Activated CD4-positive, CD25-positive, alpha-beta regulatory T cell treated with anti-CD3 and anti-CD28 coated beads, Interleukin-2, amount 50 U/mL, for 72 hours (primary cell): ENCODE measurements at places on chromosomes 6 and 20.

DNA sequence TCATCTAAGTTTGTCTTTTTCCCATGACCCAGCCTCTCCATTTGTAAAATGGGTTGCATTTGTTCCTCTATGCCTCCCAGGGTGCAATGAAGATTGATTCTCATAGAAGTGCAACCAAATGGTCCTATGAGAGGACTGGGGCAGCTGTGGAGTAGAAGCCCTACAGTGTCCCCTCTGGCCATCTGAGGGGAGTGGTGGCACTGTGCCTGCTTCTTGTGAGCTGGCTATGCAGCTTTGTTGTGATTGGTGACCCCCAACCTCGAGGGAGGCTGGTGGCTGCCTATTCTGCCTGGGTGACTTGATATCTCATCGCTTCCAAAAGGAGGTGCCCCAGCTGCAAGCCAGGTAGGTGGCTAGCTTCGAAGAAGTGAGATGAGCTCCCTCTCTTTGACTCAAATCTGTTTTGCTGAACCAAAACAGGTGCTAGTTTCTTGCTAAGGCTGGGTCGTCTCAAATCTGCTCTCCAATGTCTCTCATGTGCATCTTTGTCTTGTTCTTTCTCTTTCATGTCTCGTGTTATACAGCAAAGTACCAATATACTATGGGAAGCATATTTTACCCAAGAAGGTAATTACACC, 33.9 kb downstream of the TXLNB start:
- DNase-seq, result no peak

- DNase-seq, result no peak
Measured at GRCh38 chr6:35419961-35420360, 32.2 kb upstream of the FANCE start.

GRCh38 chr6:112691289-112691688, 344.2 kb downstream of the RFPL4B start:
- DNase-seq, result no peak

- DNase-seq, result no peak
Measured at GRCh38 chr20:3729811-3730540, 2.5 kb upstream of the HSPA12B start.

DNA sequence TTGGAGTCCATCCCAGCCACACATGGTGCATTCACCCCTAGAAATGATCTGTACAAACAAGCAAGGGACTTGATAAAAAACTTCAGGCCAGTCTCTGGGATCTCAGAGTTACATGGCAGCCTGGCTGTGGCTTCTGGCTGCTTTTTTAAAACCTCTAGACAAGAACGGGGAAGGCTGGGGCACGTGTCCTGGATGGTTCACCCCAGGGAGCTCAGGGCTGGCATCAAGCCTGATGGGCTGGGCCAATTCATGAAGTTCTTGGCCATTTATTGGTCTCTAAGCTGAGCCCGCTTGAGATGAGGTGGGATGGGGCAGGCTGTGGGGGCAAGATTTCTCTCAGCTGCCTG, 10.4 kb upstream of the ZFAND3 start:
- no peak for DNase-seq

GRCh38 chr6:49001856-49002541, 461.1 kb downstream of the MMUT start:
- no peak for DNase-seq

GRCh38 chr6:4673861-4674260, 102.3 kb upstream of the CDYL start:
- no peak for DNase-seq

DNA sequence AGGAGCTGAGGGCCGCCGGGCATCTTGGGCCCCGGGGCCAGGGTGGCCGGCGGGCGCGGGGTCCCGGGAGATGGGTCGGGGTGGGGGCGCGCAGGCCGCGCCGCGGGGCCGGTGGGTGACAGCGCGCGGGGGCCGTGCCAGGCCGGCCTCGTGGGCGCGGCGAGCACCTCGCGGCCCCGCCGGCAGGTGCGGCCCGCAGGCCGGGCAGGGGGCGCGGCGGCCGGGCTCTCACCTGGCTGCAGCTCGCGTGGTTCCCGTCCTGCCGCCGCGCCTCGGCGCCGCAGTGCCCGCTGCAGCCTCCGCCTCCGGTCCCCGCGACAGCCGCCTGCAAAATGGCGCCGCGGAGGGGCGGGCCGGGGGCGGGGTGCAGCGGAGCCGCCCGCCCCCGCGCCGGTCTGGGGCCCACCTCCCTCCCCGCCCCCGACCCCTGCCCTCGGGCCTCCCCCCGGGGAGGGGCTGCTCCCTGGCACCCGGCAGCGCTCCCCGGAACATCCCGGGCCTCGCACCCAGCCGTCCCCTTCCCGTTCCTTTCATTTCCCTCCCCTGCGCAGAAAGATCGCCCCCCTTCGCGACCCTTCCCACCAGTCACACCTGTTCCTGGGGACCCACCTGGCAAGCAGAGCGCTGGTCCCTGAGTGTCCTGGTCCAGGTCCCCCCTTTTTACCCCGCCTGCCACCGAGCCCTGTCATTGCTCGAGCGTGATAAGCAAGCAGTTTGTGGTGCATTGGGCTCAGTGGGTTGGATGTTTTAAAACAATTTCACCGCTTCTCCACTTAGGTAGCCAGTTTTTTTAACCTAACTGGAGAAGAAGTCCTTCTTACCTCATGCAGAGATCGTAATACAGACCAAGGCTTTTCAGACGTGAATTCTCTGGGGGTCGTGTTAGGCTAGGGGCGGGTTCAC, at the start of gene SLC23A2:
Gene SLC23A2, minus strand, starts transcription at position 337 of the 903 bp plus-strand sequence. CDS start 68,948 bp downstream, outside the sequence.
- peak; percentile 53 for DNase-seq

GRCh38 chr6:78093906-78094305, 441.1 kb downstream of the MEI4 start:
- no peak for DNase-seq

DNA sequence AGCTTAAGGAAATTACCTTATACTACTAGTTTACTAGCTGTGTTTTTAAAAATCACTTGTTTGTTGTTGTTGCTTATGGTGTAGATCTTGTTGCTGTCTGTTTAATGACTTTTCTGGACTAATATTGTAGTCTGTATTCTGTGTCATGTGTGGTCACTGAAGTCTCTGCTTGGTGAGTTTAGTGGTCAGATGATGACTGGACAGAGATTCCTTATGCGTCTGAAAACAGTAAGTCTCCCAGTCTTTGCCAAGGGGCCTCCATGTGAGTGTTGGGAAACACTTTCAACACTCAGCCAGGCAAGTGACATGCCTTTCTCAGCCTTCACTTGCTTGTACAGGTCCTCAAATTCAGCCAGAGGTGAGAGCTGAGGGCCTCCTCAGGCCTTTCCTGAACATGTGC, 256.9 kb upstream of the RNF24 start:
- DNase-seq, result no peak

DNA sequence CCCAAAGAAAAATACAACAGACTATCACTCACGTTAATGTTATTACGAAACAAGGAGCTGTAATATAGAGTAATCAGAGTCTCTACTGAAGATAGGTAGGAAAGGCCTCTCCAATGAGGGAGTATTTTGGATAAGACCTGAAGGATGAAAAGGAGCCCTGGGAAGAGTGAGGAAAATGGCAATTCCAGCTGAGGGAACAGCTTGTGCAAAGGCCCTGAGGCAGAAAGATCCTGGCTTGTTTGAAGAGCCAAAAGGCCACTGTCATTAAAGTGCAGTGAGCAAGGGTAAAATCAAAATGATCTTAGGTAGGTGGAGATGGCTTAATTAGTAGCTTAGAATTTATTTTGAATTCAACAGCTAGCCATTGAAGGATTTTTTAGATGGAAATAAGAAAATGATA, 138.6 kb downstream of the KHDC1L start:
- DNase-seq, result no peak

DNA sequence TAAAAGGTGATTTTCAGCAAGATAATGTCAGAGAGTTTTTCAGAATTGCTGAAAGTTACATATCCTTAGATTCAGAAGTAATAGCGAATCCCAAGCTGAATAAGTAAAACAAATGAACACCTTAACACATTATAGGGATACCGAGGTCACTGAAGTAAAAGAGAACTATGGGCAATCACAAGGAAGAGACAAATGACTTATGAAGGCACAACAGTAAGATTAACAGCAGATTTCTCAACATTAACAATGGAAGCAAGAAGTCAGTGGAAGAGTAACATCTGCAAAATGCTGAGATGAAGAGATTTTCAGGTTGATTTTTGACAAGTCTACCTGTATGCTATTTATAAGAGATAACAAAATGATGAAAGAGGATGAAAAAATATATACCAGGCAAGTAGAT, 86.1 kb upstream of the EZR start:
- no peak for DNase-seq

GRCh38 chr6:14966096-14966905, 279.6 kb upstream of the JARID2 start:
- no peak for DNase-seq

DNA sequence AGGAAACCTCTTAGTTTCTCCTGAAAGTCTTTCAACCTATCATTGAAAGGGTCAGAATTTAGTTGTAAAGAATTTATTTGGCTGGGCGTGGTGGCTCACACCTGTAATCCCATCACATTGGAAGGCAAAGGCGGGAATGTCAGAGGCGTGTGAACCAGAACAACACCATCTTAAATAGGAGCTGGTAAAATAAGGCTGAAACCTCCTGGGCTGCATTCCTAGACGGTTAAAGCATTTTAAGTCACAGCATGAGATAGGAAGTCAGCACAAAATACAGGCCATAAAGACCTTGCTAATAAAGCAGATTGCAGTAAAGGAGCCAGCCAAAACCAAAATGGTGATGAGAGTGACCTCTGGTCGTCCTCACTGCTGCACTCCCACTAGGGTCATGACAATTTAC, 29.6 kb downstream of the OR2B2 start:
- no peak for DNase-seq

DNA sequence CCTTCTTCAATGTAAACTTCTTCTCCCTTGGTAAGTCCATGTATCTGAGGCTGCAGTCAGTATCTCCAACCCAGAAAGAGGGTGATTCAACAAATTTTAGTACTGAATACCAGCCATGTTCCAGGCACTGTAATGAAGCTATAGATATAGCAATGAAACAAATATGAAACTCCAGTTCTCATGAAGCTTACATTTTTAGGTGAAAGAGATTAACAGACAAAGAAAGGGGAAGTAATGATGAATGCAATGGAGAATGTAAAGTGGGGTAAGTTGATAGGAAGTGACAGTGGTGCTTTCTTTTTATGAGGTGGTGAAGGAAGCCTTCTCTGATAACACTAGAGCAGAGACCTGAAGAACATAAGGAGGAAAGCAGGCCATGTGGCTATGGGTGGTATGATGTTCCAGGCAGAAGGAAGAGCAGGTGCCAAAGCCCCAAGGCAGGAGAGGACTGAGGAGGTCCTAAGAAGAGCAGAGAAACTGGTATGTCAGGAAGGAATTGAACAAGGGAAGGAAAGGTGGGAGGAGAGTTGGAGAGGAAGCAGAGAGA, 143.6 kb downstream of the TFAP2B start:
- no peak for DNase-seq

GRCh38 chr6:29617782-29618554, 15.0 kb downstream of the GABBR1 start:
- no peak for DNase-seq

DNA sequence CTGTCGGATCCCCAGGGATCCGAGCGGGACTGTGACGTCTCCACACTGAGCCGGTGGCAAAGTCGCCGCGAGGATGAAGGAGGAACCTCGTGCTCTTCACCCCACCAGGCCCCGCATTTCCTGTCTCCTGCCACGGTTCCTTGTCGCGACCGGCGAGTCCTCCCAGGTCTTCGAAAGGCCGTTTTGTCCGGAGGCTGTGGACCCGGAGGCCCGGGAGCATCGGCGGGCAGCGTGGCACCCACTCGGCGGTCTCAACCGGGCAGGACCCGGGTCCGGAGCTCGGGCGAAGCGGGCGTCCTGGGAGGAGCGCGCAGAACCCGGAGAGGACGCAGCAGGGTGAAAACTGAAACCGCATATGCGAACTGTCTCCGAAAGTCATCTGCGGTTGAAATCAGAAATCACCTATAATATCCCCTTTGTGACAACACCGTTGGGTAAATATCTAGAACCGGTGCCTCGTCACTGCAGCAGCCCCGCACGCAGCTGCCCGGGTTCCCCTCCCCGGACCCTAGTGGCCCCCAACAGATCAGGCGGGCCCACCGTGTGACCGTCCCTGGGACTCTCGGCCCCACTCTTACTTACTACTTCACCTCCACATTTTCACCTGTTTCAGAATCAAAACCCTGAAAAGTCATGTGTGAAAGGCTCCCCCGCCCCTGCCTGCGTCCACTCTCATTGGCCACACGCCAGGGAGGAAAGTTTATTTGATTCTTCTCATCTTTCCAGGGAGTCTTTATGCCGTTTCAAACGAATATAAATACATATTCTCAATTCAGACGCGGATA, 3.1 kb upstream of the ULBP2 start:
- DNase-seq, result peak; percentile 50

DNA sequence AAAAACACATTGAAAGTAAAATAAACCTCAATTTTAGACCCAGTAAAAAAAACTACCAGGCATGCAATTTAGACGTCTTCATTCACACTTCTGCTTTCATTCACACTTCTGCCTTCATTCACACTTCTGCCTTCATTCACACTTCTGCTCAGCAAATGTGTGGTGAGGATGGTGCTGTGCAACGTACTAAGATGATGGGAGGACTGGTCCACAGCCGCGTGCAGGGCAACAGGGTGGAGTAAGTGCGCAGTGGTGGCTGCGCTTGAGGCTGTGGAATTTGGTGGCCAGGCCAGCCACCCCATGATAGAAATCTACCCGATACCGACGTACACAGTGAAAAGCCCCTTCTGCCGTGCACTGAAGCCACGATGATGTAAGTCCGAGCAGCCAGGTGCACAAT, 114.3 kb upstream of the CD93 start:
- DNase-seq, result no peak

- no peak for DNase-seq
Measured at GRCh38 chr20:41572010-41572572, 46.1 kb downstream of the CHD6 start.

DNA sequence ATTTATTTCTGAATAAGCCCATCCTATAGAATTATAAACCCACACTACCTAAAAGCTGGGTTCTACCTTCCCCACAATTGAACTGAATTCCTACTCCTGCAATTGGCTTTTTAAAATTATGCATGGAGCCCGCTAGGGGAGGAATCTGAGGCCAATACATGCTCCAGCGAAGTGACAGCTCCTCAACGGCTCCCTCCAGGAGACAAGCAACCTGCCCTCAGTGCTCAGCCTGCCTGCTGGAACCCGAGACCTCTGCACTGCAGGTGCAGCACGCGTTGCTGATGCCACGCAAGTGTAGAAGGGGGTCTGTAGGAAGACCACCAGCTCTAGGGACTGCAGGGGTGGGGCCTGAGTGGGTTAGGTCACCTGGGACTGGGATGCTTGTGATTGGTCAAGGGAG, 170.2 kb upstream of the CDYL start:
- DNase-seq, result no peak

DNA sequence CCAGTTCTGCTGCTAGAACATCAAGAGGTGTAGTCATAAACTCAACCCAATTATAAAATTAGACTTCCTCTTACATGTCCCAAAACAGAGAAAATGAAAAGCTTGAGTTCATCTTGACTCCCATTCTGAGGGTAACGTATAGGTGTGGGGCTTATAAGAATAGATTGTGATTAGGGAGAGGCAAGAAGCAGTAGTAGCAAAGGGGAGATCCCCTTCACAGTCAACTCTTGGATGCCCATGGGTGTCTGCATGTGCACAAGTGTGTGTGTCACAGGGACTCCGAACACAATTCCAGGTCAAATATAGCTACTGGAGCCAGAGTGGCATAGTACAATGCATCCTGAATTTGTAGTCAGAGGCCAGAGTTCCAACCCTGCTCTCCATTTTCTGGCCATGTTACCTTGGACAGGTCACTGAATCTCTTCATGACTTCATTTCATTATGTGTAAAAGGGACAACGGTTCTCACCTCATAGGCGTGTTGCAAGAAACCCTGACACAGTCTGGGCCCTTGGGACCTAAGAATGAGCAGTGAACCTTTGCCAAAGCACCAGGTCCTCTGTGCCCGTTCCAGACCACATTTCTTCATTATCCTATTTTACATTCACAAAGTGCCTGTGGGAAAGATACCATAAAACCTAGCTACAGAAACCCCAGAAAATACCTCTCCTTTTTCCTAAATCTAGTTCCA, 11.8 kb downstream of the GSTA4 start:
- no peak for DNase-seq
